ENCODE measurements at places on chromosomes 6 and 20.

- DNase-seq: no peak
These were observed 185.8 kb upstream of the TENT5A start for GRCh38 chr6:81938014-81938856.

GRCh38 chr20:63536997-63537524 lies at the start of gene PTK6:
PTK6 (minus strand) TSS chr20:63537376; CDS start chr20:63537314, 62 bp downstream.
- DNase-seq: no peak

GRCh38 chr6:129552413-129552812 lies 157.6 kb downstream of the ARHGAP18 start:
- no peak for DNase-seq

GRCh38 chr20:4812216-4812615 lies 90.5 kb downstream of the PRND start:
- DNase-seq: no peak

Data from stimulated activated CD8-positive, alpha-beta memory T cell treated with anti-CD3 and anti-CD28 coated beads, Interleukin-7, amount 100 ng/mL, for 1 hour (primary cell).